ENCODE measurements at places on chromosomes 7 and 10. TPM values are rescaled to one million over a fixed set of nuclear protein-coding genes. Genes with fewer than 3 reads are reported as not detected.

The CACNB2 gene
- 0.35 TPM for total RNA-seq

The PLCE1 gene
- total RNA-seq = 3.5 TPM

The GTF2IRD1 gene
- total RNA-seq = 25.7 TPM

The ELN gene
- 1.7 TPM for total RNA-seq

The OPN4 gene
- not detected for total RNA-seq

The MNX1 gene
- not detected for total RNA-seq

The RADIL gene
- 0.58 TPM for total RNA-seq

The KNDC1 gene
- 0.58 TPM for total RNA-seq

The FOXP2 gene
- 0.53 TPM for total RNA-seq

The BPGM gene
- 29.4 TPM for total RNA-seq

The GRM3 gene
- not detected for total RNA-seq

The MCM10 gene
- 3.2 TPM for total RNA-seq

The STOX1 gene
- total RNA-seq = not detected
